Neural progenitor cell (in vitro differentiated cells): ENCODE measurements at places on chromosomes 3 and 15. TPM values are rescaled to one million over a fixed set of nuclear protein-coding genes. Genes with fewer than 3 reads are reported as not detected.

Gene CFAP20DC
- 9.6 and 14.0 TPM in 2 replicates for total RNA-seq

Gene FANCD2OS
- not detected in 2 replicates for total RNA-seq

Gene MEGF11
- 0.06 and 1.5 TPM in 2 replicates for total RNA-seq

GRCh38 chr3:102841866-102842265 lies 407.1 kb downstream of the ZPLD1 start:
- H3K4me1 ChIP-seq = no peaks in the 10 kb centered on the region
- H3K36me3 ChIP-seq = no peaks in the 10 kb centered on the region
- H3K27me3 ChIP-seq = no peaks in the 10 kb centered on the region

- H3K27ac ChIP-seq = no peak overlapping the region
- no peaks in the 10 kb centered on the region for H3K4me1 ChIP-seq
Measured at GRCh38 chr3:124714223-124714853, 15.9 kb upstream of the UMPS start.

DNA sequence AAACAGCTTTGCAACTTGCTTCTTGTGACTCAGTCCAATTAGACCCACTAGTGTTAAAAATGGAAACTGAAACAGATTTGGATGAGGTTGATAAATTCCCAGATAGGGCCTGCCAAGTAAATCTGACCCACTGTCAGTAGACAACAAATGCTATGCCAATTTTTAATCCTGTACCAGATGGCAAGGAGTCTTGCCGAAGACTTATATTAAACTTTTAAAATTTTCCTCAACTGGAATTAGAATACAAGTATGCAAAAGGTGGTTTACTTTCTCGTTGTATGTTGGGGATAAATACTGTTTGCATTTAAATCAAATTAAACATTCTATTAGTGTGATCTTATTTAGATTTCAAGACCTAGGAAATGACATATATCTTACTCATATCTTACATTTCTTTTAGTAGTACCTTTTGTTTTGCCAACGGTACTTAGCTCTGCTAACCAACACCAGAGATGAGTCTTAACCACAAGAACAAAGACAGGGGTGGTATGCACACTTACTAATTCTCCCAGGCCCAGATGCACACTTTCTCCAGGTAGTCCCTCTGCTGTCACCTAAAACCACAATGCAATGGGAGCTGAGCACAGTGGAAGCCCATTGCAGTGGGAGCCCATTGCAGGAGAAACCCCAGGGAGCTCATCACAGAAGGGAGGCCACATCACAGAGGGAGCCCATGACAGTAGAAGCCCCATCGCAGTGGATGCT lies 77.8 kb downstream of the WWTR1 start:
- H3K27me3 ChIP-seq = no peaks in the 10 kb centered on the region
- H3K4me1 ChIP-seq = peaks cover 47% of the 10 kb centered on the region
- DNase-seq = no peak
- no peak overlapping the region for H3K27ac ChIP-seq
- H3K4me3 ChIP-seq = no peak overlapping the region
